ENCODE measurements at places on chromosomes 4 and X.

DNA sequence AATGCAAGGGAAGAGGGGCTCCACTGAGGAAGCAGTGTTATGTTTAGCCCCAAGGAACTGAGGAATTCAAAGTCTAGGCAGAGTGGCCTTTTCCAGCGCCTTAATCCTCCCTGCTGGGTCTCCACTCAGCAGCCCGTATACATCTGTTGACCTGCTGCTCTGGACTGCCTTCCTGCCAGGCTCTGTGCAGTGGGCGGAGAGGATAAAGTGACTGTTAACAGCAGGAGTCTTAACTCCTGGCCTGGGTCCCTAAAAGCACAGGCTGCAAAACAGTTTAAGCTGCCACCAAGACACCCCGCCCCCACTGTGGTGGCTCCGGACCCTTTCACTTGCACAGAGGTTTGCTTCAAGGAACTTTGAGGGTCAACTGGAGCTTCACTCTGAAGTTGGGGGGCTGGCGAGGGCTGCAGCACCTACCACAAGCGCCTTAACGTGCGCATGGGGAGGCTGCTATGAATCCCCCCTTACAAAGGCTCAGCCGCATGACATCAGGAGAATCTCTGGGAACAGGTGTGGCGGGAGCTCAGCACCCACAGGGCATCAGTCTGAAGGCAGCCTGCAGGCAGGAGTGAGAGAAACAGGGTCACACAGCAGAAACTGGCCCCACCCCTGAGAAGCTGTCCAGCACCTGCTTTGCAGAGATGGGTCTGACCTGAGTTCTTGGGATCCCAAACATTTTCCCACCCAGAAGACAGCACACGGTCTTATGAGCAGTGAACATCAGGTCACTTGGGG, 358.2 kb upstream of the GATB start:
- DNase-seq = no peak

GRCh38 chr4:163624727-163625126, 130.2 kb downstream of the TMA16 start:
- no peak for DNase-seq

GRCh38 chr4:67475155-67475554, 70.1 kb downstream of the CENPC start:
- no peak for DNase-seq

- peak; percentile 79 for DNase-seq
These were observed 126.0 kb upstream of the ENPP6 start for GRCh38 chr4:184343502-184344177.

GRCh38 chrX:2635342-2635741, 55.8 kb upstream of the CD99 start:
- DNase-seq = no peak

DNA sequence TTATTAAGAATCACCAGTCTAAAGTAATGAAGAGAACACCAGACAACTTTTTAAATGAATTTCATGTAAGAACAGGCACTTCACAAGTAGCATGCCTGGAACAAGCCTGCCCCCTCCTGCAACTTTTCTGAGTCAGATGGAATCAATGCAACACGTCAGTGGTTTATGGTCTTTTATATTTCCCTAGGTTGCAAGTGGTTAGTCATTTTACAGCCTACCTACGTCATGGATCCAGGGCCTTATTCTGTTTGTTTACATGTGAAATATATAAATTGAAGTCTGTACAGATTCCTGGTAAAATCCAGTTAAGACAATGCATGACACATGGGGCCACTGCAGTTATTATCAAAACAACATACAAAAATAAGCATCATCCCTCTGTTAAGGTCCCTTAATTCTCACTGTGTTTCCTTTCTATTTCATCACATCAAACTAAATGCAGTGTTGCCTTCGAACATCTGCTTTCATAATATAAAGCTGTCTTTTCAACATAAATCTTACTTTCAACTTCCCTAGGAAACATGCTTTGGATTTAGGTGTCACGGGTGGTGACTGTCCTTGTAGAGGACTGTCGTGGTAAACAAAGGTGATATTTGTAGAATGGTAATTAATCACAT, 309.3 kb downstream of the FRMPD4 start:
- no peak for DNase-seq

- DNase-seq = no peak
These were observed 29.1 kb downstream of the TBC1D14 start for GRCh38 chr4:6938647-6939271.

DNA sequence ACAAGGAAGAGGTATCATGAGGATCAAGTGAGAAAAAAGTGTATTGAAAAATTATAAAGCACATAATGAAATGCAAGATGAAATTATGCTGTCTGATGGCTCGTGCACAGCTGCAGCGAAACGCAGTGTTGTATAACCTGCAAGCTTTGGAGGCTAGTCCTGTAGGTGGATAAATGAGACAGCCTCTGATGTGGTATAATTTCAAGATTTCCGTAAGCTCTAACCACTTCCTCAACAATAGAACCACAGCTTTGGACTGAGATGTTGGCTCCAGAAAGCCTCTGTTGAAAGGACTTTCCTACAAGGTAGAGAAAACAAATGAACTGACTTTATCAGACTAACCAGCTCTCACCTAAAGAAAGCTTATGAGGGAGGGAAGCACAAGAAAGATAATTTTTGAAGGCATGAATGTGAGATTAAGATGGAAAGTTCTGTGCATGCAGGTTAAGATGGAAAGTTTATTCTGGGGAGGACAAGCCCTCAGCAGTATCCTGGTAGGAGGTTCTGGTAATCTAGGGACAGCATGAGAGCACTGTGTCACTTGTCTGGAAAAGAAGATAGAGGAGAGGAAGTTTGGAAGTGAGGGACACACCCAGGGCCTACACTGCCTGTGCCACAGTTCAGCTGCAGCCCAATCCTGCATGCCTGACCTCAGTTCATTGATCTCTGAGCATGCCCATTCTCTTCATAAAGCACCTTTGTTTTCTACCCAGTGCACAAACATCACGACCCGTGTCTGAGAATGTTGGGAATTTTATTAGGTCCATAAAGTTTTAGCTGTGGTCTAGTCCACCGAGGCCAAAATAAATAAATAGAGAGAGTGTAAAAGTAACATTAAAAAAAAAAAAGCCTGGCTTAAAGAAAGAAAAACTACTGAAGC, 161.5 kb upstream of the SFRP2 start:
- DNase-seq = no peak

DNA sequence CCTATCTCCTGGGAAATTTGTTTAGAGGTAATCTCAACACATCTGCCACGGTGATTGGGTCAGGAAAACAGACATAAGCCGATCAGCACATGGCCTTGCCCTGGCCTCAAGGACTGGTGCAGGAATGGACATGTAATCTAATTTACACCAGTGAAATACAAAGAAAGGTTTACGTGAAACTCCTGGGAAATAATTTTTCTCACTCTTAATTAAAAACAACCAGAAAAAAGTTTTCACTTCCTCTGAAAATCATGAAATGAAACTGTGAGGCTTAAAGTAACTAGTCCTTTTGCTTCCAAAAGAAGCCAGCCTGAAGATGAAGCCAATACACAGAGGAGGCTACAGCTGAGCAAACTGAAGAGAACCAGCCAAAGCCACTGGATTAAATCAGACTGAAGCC, 154.1 kb upstream of the FAM241A start:
- no peak for DNase-seq

- no peak for DNase-seq
These were observed 47.2 kb downstream of the C4orf50 start for GRCh38 chr4:5971078-5971450.

DNA sequence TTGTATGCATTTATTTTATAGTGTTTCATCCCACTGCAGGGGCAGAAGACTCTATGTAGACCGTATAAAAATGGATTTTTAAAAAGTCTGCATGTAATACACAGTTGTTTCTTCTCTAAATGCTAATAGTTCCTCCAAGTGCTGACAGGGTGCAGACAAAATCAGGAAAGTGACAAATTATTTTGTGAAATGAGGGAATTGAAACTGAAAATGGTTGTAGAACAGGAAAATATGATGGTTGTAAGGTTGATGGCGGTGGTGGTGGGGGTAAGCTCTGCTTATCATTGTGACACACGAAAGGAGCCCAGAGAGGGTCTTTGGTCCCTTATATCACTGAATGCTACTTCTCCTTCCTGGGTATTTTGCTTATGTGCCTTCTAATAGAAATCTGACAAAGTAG, 4.3 kb downstream of the IL15 start:
- DNase-seq = no peak

- DNase-seq = peak; percentile 73
These were observed 93.8 kb downstream of the PDGFRA start for GRCh38 chr4:54322818-54323417.

DNA sequence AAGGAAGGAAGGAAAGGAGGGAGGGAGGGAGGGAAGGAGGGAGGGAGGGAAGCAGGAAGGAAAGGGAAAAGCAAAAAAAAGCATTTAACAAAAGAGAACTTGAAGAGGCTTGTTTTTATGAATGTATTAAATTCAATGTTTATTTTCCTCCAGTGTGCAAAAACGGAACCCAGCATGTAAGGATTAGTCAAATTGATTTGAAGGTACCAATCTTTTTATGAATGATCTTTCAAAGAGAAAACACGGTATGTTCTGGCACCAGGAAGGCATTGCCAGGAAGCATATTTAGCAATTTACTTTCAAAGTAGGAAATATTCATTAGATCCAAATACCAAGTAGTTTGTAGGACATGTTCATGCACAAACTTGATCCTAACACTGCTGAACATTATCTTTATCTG, 453.6 kb downstream of the PDGFC start:
- no peak for DNase-seq

- no peak for DNase-seq
These were observed 684.5 kb downstream of the PDHA2 start for GRCh38 chr4:96524311-96524875.

DNA sequence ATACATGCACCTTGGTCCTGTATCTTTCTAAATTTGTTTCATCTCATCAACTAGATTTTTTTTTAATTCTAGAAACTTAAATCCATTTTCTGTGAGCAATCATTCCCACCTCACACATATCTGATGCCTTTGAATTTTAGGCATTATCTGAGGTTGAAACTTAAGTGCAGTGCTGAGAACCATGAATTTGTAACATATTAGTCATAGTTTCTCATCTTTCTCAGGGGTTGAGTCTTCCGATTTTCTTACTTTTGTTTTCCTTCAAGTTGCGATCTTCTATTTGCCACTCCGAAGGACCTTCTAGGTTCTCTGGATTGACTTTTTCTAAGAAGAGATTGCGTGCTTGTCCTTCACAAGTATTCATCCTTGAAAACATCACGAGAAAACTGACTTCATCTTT, 3.7 kb upstream of the NR0B1 start:
- no peak for DNase-seq

DNA sequence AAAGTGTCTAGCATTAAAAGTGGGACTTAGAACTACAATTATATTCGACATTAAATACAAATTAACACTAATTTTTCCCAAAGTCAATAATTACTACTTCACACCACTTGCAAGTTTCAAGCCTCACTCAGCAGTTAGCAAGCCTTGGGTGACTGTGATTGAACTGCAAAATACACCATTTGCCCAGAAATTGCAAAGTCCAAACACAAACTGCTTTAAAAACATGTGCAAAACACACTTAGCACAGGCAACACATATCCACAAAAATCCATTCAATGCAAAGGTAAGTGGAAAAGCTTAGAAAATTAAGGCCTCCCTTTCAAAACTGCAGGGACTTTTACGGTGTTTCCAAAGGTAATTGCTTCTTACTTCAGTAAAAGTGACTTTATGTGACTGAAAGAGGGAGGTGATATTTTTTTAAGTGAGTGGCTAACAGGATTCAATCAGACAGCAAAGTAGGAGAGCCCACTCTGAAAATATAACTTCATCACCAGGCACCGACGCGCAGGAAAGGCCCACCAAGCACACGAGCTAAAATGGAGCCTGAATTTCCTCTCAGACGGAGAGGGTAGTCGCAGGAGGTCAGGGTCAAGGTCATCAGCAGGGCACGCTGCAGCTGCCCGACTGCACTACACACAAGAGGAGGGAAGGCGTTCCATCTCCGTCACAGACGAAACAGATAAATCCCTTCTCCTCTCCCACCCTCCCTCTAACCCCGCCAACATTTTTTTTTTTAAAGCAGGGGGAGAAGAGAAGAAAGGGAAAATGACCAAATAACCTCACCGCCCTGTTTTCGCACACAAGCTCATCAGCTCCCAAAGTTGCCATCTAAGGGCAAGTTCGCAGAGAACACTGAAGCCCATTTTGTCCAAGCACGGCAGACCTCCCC, 3.1 kb downstream of the ZNF827 start:
- no peak for DNase-seq

DNA sequence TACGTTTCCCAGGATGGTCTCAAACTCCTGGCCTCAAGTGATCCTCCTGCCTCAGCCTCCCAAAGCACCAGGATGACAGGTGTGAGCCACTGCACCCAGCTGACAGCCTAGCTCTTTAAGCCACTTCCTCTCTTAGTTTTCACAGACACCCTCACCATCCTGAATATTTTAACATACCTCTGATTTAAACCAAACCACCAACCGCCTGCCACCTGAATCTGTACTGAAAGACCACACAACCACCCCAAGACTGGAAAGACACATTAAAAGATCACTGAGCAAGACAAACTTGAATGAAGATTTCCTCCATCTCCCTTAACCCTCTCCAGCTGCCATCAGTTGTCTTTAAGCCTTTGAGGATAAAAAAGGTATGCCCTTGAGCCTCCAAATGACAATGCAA, 110.6 kb downstream of the SH3KBP1 start:
- DNase-seq = no peak

- no peak for DNase-seq
These were observed 22.1 kb downstream of the TMEM131L start for GRCh38 chr4:153488006-153488891.

- no peak for DNase-seq
These were observed 24.9 kb upstream of the SGMS2 start for GRCh38 chr4:107799669-107800450.

DNA sequence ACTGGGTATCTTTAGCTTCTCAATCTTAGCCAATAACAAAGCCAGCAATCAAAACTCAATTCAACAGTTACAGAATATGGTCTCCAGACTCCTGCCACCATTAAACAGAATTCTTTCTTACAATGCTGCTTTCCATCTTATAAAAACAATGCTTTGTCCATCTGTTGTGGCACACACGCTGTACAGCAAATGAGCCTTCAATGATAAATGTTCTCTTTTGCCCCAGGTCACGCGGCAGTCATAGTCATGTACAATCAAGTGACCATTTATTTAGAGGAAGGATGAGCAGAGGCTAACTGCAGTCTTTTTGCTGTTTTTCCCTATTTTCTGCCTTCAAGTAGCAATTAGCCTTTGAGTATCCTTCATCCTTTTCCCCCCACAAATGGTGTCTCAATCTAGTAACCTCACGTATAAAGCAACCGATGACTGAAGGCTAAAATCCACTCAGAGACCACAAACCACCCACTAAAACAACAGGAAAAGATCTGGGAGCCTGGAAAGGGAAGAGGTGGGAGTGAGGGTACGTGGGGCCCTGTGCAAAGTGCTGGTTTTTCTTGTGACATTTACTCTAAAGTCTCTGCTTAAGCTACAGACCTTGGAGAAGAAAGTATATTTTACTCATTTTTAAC, 24.4 kb downstream of the TRIM2 start:
- no peak for DNase-seq

Data from NCI-H345 (cell line).